ENCODE measurements at places on chromosomes 2 and 18. TPM values are rescaled to one million over a fixed set of nuclear protein-coding genes. Genes with fewer than 3 reads are reported as not detected.

The ASXL3 gene
- under 0.01 TPM for polyA plus RNA-seq

DNA sequence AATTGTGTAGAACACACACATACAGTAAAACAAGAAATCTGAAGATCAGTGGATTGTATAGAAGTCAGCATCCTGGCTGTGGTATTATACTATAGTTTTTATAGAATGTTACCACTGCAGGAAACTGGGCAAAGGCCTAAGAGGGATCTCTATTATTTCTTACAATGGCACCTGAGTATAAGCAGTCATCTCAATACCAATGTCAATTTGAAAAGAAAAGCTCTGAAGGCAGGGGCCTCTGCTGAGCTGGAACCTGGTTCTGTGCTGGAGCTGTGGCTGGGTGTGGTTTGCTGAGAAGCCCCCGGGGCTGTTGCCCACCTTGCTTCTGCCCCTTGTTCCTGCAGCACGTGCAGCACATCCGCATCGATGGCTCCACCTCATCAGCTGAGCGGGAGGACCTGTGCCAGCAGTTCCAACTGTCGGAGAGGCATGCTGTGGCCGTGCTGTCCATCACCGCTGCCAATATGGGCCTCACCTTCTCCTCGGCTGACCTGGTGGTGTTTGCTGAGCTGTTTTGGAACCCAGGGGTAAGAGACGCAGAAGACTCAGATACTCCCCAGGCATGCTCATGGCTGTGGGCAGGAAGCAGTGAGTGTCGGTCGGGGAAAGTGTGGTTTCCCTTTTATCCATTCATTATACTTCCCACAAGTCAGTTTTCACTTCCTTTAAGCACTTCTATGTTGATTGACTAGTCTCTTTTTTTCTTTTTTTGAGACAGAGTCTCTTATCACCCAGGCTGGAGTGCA is 23.5 kb upstream of the RPL37A start:
- H3K27me3 ChIP-seq: no peaks in the 10 kb centered on the region
- DNase-seq: no peak
- H3K4me1 ChIP-seq: no peaks in the 10 kb centered on the region
- H3K27ac ChIP-seq: no peak overlapping the region
- no peak overlapping the region for H3K4me3 ChIP-seq

- H3K36me3 ChIP-seq: no peaks in the 10 kb centered on the region
- H3K4me3 ChIP-seq: no peak overlapping the region
- H3K27me3 ChIP-seq: no peaks in the 10 kb centered on the region
These were observed 102.3 kb downstream of the SGPP2 start for GRCh38 chr2:222526480-222527277.

DNA sequence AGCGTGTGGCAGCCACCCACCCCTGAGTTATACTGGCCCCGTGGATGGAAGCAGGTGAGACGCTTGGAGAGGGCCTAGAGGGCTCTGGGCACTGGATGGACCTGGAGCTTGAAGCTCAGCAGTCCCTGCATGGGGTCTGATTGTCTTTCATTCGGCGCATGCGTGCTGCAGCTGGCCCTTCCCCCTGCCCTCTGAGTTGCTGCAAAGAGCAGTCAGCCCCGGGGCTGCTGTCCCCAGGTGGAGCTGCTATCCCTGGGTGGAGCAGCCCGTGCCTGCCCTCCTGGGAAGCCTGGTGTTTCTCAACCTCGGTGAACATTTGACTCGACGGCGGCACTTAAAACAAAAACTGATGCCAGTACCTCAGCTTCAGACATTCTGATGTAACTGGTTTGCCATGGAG is 29.6 kb downstream of the IGFBP5 start:
- H3K4me3 ChIP-seq: no peak overlapping the region
- H3K27ac ChIP-seq: peak overlapping the region; percentile 6
- no peaks in the 10 kb centered on the region for H3K27me3 ChIP-seq
- DNase-seq: no peak
- peaks cover 15% of the 10 kb centered on the region for H3K4me1 ChIP-seq

GRCh38 chr2:66633631-66634030 is 198.7 kb downstream of the MEIS1 start:
- no peak for DNase-seq
- no peaks in the 10 kb centered on the region for H3K4me1 ChIP-seq
- H3K4me3 ChIP-seq: no peak overlapping the region
- H3K27ac ChIP-seq: no peak overlapping the region
- H3K27me3 ChIP-seq: no peaks in the 10 kb centered on the region
- no peaks in the 10 kb centered on the region for H3K36me3 ChIP-seq

GRCh38 chr18:48901145-48902022 is 49.4 kb downstream of the SMAD7 start:
- H3K4me3 ChIP-seq: no peak overlapping the region
- peaks cover 22% of the 10 kb centered on the region for H3K4me1 ChIP-seq
- DNase-seq: no peak
- no peaks in the 10 kb centered on the region for H3K27me3 ChIP-seq
- peak overlapping the region; percentile 69 for H3K27ac ChIP-seq

The TNFRSF11A gene
- 2.4 TPM for polyA plus RNA-seq

The LRATD1 gene
- polyA plus RNA-seq: 31.9 TPM

GRCh38 chr18:30987467-30988241 is 54.9 kb downstream of the DSC3 start:
- H3K4me3 ChIP-seq: no peak overlapping the region
- no peak overlapping the region for H3K27ac ChIP-seq
- H3K27me3 ChIP-seq: no peaks in the 10 kb centered on the region
- H3K4me1 ChIP-seq: no peaks in the 10 kb centered on the region
- H3K36me3 ChIP-seq: no peaks in the 10 kb centered on the region

DNA sequence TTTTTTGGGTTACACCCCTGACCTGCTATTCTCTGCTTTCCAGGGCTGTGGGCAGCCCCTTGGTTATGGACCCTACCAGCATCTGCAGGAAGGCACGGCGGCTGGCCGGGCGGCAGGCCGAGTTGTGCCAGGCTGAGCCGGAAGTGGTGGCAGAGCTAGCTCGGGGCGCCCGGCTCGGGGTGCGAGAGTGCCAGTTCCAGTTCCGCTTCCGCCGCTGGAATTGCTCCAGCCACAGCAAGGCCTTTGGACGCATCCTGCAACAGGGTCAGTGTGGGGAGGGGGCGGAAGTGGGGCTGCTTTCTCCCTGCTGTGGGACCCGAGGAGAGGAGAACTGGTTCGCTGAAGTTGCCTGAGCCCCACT is 9.7 kb upstream of the WNT10A start:
- no peak overlapping the region for H3K27ac ChIP-seq
- peak overlapping the region; percentile 30 for H3K4me3 ChIP-seq

- no peak overlapping the region for H3K27ac ChIP-seq
- H3K27me3 ChIP-seq: no peaks in the 10 kb centered on the region
- no peak overlapping the region for H3K4me3 ChIP-seq
- no peaks in the 10 kb centered on the region for H3K36me3 ChIP-seq
These were observed 5.8 kb upstream of the MARCHF7 start for GRCh38 chr2:159706385-159706980.

The SRSF7 gene
- polyA plus RNA-seq: 55.9 TPM

DNA sequence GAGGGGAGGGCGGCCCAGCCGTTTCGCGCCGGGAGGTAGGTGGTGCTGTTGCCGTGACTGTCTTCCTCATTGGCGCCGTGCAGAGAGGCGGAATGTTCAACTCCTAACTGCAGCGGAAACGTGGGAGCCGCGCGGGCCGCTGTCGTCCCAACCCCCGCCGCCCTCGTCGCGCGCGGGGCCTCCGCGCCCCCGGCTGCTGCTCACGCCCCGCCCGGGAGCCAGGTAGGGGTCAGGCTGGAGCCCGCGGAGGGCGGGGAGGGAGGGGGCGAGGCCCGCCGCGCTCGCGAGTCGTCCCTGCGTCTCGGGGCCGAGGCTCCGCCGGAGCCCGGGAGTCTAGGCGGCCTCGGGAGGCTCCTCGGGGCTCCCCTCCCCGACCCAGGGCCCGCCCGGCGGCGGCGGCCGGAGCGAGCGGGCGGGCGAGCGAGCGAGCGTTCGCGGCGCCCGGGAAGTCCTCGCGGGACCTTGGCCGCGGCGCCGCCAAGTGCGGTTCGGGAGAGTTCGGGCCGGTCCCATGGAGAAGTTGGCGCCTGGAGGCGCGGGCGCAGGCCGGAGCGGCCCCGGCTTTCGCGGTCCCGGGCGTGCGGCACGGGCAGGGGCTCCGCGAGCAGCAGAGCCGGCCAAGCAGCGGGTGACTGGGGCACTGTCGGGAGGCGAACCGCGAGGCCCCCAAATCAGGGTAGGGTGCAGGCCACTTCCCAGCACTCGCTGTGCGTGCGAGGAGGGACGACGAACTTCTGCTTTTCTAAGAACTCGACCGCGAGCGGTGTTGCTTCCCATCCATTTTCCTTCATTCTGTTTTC is at the start of gene MAP3K20:
TSS of gene MAP3K20 (plus strand) at position 66 of the 800 bp plus-strand sequence. CDS start 15,186 bp downstream, outside the sequence.
- DNase-seq: peak; percentile 92
- H3K4me1 ChIP-seq: peaks cover 48% of the 10 kb centered on the region
- peak within 1 kb of the TSS; percentile 99 for H3K27ac ChIP-seq
- H3K4me3 ChIP-seq: peak within 1 kb of the TSS; percentile 54
- H3K36me3 ChIP-seq: no peaks in the 10 kb centered on the region

GRCh38 chr2:217988014-217988839 is 14.6 kb downstream of the TNS1 start:
- peak; percentile 93 for DNase-seq
- peaks cover 19% of the 10 kb centered on the region for H3K4me1 ChIP-seq
- no peaks in the 10 kb centered on the region for H3K27me3 ChIP-seq
- H3K27ac ChIP-seq: peak overlapping the region; percentile 81
- no peaks in the 10 kb centered on the region for H3K36me3 ChIP-seq

The IL37 gene
- polyA plus RNA-seq: not detected

GRCh38 chr2:128323555-128323931 is 4.9 kb upstream of the HS6ST1 start:
- DNase-seq: peak; percentile 63
- H3K4me3 ChIP-seq: no peak overlapping the region
- H3K4me1 ChIP-seq: peaks cover 36% of the 10 kb centered on the region
- H3K27ac ChIP-seq: peak overlapping the region; percentile 83
- no peaks in the 10 kb centered on the region for H3K27me3 ChIP-seq

- no peak overlapping the region for H3K4me3 ChIP-seq
- peak overlapping the region; percentile 73 for H3K27ac ChIP-seq
- H3K36me3 ChIP-seq: peaks cover 7% of the 10 kb centered on the region
These were observed 30.9 kb downstream of the LONRF2 start for GRCh38 chr2:100291152-100291970.

DNA sequence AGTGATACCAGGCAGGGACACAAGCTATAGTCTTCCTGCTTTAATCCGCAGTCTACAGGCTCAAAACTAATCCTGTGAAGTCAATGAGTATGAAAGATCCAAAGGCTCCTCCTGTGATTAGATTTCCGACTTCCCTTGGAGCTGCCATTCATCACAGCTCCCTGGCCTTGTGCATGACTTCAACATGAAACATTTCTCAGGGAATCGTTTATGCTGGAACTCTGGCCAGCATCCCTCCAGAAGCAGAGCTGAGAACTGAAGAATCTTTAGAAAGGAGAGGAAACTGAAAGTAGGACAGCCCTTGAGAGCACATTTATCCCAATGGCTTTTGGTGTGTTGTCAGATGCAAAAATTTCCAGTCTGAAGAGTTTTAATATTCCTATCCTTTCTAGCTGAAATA is 84.3 kb upstream of the SESTD1 start:
- no peak overlapping the region for H3K4me3 ChIP-seq
- no peaks in the 10 kb centered on the region for H3K4me1 ChIP-seq
- DNase-seq: no peak
- H3K27me3 ChIP-seq: no peaks in the 10 kb centered on the region

The CIB4 gene
- polyA plus RNA-seq: not detected

DNA sequence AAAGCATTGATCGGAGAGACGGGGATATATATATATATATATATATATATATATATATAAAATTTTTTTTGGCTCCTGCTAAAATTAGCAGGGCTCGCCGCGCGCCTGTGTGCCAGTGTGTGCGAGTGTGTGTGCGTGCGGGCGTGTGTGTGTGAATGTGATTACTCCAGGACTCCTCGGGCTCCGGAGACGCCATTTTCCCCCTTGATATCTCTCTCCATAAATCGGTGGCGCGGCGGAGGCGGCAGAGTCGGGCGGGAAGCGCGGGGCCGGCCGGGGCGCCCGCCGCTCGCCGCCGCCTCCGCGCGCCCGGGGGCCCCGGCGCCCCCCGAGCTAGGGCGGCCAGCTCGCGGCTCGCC is 795 bp upstream of the SETBP1 start:
- peak; percentile 85 for DNase-seq
- H3K4me3 ChIP-seq: peak overlapping the region; percentile 64
- no peaks in the 10 kb centered on the region for H3K27me3 ChIP-seq
- H3K27ac ChIP-seq: peak overlapping the region; percentile 96
- no peaks in the 10 kb centered on the region for H3K4me1 ChIP-seq

All from sigmoid colon (tissue), 7 donors.